ENCODE measurements at places on chromosomes 1 and 21. TPM values are rescaled to one million over a fixed set of nuclear protein-coding genes. Genes with fewer than 3 reads are reported as not detected.

CD1B gene
- not detected for total RNA-seq

LHX8 gene
- 1.2 TPM for total RNA-seq

ADAMTS4 gene
- not detected for total RNA-seq

LZIC gene
- 29.0 TPM for total RNA-seq

ANKRD65 gene
- total RNA-seq = 0.04 TPM

LRRC38 gene
- total RNA-seq = not detected

RIPPLY3 gene
- 0.62 TPM for total RNA-seq

AMY1C gene
- total RNA-seq = not detected

OLFM3 gene
- total RNA-seq = not detected

KRTAP19-3 gene
- not detected for total RNA-seq

NBPF6 gene
- total RNA-seq = not detected

PPIH gene
- 64.6 TPM for total RNA-seq

IFI6 gene
- total RNA-seq = 15.9 TPM

KRTAP7-1 gene
- not detected for total RNA-seq

KIF21B gene
- total RNA-seq = 2.5 TPM

TNNT2 gene
- not detected for total RNA-seq

CLCA1 gene
- not detected for total RNA-seq

PDZK1IP1 gene
- total RNA-seq = 5.6 TPM

TFF3 gene
- not detected for total RNA-seq

ODF2L gene
- total RNA-seq = 10.2 TPM

MAP3K21 gene
- 11.8 TPM for total RNA-seq

MSH4 gene
- total RNA-seq = not detected

FOXJ3 gene
- total RNA-seq = 19.8 TPM

CLCA4 gene
- not detected for total RNA-seq

KCNJ6 gene
- 3.0 TPM for total RNA-seq

KDF1 gene
- 0.08 TPM for total RNA-seq

RPTN gene
- not detected for total RNA-seq

CD5L gene
- total RNA-seq = not detected

Data from A549 treated with CORT108297 at 1 μM for 4 hours (cell line).